M059J (cell line): ENCODE measurements at places on chromosomes 6 and 20. TPM values are rescaled to one million over a fixed set of nuclear protein-coding genes. Genes with fewer than 3 reads are reported as not detected.

The NT5E gene
- 171 and 207 TPM in 2 replicates for total RNA-seq

DNA sequence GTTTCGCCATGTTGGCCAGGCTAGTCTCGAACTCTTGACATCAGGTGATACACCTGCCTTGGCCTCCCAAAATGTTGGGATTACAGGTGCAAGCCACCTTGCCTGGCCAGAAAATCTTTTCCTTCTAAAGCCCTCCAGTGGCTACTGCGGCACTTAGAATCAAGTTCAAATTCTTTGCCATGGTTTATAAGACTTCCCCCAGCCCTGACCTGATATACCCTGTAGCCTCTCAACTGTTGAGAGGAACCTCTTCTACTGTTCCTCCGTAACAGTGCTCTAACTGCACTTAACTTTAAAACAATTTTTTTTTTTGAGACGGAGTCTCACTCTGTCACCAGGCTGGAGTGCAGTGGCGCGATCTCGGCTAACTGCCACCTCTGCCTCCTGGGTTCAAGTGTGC is 235.6 kb downstream of the BCAS1 start:
- DNase-seq = no peak

DNA sequence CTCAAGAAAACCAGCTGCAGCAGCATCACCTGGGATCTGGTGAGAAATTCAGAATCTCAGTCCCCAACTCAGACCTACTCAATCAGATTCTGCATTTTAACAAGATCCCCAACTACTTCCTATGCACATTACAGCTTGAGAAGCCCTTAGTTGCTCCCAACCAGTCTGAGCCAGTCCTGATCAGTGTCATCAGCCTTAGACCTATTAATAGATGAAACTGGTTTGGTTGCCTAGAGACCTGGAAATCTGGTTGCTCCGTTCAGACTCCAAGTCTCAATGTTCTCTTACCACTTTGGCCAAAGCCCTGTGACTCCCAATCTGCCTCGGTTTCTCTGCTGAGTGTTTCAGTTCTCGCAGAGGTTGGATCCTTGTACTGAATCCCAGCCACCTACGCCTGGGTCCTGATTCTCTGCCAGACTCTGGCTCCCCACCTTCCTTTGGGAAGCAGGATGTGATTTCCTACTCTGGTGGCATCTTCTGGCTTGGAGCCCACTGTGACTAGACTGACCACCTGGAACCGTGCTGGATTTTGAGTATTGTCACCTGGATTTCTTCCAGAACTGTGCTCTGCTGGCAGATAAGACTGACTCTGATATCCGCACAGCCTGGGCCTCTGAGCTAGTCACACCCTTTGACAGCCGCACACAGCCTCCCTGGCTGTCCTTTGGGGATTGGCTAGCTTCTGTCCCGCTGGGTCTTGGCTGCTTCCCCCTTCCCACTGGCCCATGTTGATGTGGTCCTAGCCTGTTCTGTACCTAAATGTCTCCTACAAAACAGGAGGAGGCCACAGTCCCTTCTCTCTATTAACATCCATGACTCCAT is 20.3 kb upstream of the ATXN1 start:
- no peak for DNase-seq

- DNase-seq = no peak
Measured at GRCh38 chr20:62671765-62672164, 29.5 kb downstream of the SLCO4A1 start.

The TPD52L1 gene
- 74.4 and 92.1 TPM in 2 replicates for total RNA-seq

The TMC2 gene
- total RNA-seq = not detected in 2 replicates

The COL21A1 gene
- 1.4 and 41.5 TPM in 2 replicates for total RNA-seq
